ENCODE measurements at places on chromosomes 3 and 15.

DNA sequence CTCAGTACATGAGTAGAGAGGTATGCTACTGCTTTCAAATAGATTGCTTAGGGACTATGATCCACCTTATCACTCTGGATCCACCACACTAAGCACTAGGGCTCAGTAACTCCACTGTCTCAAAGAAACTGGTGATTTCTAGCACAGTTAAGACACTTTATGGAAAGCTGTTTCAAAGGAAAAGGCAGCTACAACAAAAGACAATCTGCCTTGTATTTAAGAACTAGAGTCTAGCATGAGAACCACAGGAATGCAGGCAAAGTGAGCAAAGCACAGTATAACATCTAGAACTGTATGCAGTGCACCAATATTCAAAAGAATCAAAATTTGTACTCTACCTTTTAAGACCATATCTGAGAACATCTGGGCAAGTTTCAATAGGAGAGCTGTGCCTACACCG lies 17.9 kb downstream of the TFRC start:
- DNase-seq, result no peak

DNA sequence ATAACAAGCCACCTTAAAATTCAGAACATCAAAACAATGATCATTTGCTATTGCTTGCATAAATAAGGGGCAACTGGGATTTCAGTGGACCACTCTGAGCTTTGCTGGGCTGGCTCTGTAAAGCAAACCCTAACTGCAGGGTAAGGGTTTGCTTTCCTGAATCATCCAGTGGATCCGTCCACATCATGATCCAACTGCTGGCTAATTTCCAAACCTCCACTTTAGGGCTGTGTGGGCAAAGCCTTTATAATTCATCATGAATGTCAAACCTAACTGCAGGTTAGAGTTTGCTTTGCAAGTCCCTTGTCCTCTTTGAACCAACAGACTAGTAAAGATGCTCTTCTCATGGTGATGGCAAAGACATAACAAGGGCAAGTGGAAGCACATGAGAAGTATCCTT lies 76.1 kb downstream of the SYNPR start:
- DNase-seq, result no peak

GRCh38 chr15:100186960-100187359 lies 154.8 kb downstream of the ADAMTS17 start:
- no peak for DNase-seq

DNA sequence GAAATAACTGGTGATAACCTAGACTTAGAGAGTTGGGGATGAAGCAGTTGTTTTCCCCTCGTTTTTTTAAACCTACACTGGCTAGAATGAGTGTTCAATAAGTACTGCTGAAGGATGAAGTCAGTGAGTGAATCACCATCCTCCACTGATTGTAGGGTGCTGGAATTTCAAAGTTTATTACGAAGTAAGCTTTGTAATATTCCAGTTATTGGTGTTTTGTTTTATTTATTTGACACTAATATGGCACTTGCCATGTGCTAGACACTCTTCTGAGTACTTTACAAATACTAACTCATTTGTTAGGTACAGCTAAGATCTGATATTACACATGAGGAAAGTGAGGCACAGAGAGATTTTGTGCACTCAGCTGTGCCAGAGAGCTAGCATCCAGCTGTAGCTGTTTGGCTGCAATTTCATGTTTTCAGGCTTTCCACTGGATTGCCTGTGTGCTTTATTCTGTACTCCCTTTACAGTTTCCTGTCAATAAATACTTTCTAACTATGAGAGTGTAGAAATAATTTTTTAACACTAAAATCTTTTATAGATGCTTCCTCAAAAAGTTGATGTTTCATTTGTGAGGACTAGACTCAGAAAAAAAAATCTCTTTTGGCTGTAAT lies 5.8 kb downstream of the MAP2K5 start:
- DNase-seq, result no peak

- DNase-seq, result no peak
Measured at GRCh38 chr3:100709842-100710260, 557 bp downstream of the TFG start.

- no peak for DNase-seq
Measured at GRCh38 chr3:24493746-24494617, 668 bp downstream of the THRB start.

GRCh38 chr3:71973274-71974030 lies 188.5 kb upstream of the PROK2 start:
- DNase-seq, result no peak

DNA sequence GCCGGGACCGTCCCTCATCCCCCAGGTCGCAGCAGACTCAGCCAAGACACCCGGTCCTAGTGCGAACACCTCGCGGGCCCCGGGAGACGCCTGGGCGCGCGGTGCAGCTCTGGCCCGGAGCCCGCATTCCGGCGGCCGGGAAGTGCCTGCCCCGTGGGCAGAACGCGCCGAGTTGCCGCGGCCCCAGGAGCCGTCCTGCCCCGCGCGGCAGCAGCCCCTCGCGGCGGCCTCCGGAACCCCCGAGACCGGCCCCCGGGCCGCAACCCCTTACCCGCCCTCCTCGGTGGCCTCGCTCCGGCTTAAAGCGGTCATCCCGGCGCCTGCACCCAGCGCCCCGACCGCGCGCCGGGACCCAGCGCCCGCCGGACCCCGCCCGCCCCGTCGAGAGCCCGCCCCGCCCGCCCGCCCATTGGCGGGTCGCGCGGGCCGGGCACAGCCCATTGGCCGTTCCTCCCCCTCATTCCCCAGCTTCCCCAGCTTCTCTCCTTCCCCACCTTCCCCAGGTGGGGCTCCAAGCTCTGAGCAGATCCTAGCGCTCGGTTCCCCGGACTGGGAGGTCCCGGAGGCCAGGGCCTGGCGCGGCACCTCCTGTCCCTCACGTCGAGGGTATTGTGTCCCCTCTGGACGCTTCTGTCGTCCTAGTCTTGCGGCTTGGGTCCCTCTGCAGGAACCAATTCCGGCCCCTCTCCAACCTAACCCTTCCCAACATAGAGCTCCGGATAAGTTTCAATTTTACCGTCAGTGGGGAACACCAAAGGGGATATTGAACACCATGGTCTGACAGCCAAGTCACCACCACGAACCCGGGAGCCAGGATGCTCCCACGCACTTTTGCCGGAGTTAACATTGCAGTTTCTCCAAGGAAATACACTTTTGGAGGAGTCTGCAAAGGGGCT lies at the start of gene GRAMD2A:
TSS of gene GRAMD2A (minus strand) at position 328 of the 896 bp plus-strand sequence.
- DNase-seq, result no peak

GRCh38 chr3:40877631-40878463 lies 321.5 kb upstream of the CTNNB1 start:
- no peak for DNase-seq

DNA sequence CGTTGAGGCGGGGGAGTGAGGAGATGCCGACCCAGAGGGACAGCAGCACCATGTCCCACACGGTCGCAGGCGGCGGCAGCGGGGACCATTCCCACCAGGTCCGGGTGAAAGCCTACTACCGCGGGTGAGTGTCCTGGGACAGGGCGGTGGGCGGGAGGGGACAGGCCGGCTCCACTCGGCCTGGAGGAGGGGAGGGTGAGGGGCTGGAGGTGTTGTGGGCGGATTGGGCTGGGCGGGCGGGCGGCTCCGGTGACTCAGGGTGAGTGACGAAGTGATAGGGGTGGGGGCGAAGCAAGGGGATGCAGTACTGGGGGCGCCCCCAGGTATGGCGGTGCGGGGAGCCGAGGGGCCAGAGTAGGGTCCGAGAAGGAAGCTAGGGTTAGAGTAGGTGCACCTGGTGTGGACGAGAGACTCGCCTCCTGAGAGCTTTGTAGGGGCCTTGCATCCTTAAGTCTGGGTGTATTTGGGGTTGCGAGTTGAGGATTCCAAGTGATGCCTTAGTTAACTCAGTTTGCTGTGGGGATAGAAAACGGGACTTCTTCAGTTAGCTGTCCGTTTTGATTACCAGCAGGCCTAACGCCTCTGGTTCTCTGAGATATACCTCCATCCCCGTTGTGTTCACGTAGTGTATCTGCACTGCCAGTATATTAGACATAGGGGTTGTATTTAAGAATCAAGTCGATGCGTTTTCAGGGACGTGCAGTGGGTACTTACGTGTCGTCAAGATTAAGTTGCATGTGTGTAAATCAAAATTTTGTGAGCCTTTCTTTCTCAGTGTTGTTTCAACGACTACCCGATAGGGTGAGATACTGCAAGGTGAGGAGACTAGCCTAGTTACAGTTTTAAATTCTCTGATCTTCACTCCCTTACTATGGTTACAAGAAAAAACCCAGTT lies 670 bp downstream of the PRKCI start:
- no peak for DNase-seq

GRCh38 chr3:2614578-2614977 lies 495.6 kb downstream of the IL5RA start:
- no peak for DNase-seq

- no peak for DNase-seq
Measured at GRCh38 chr15:99711625-99712024, 21.6 kb downstream of the LYSMD4 start.

- DNase-seq, result no peak
Measured at GRCh38 chr3:153137626-153138025, 24.4 kb upstream of the RAP2B start.

GRCh38 chr3:81440661-81441060 lies 320.8 kb downstream of the GBE1 start:
- no peak for DNase-seq

DNA sequence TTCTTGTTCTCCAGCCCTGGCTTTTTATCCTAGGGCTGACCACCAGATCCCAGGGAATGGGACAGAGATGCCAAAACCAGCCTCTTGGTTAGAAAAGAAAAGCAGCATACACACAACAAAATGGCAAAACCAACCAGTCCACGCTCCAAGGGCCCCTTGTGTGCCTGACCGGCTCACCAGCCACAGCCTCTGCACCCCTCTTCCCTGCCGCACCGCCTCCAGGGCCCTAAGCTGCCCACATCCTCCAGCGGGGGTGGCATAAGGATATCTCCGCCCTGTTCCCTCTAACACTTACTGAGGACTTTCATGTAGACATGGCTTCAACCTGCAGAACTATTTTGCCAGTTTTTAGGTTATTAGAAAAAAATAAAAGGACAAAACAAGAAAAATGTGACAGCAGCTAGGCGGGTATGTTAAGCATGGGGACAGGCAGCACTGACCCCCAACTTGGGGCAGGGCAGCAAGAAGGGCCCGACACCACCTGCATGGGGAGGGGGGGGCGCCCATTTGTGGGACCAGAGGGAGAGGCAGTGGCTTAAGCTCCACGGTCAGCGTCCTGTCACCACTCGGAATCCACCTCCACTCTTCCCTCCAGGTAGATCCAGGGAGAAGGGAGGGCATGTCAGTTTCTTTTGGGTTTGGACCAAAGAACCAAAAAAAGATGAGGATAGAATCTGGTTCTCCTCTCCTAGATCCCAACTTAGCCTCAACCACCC lies 49.1 kb downstream of the DHX30 start:
- no peak for DNase-seq

- DNase-seq, result no peak
Measured at GRCh38 chr3:184629555-184630160, 68.1 kb downstream of the EPHB3 start.

GRCh38 chr15:53559364-53560277 lies 199.8 kb downstream of the WDR72 start:
- no peak for DNase-seq

DNA sequence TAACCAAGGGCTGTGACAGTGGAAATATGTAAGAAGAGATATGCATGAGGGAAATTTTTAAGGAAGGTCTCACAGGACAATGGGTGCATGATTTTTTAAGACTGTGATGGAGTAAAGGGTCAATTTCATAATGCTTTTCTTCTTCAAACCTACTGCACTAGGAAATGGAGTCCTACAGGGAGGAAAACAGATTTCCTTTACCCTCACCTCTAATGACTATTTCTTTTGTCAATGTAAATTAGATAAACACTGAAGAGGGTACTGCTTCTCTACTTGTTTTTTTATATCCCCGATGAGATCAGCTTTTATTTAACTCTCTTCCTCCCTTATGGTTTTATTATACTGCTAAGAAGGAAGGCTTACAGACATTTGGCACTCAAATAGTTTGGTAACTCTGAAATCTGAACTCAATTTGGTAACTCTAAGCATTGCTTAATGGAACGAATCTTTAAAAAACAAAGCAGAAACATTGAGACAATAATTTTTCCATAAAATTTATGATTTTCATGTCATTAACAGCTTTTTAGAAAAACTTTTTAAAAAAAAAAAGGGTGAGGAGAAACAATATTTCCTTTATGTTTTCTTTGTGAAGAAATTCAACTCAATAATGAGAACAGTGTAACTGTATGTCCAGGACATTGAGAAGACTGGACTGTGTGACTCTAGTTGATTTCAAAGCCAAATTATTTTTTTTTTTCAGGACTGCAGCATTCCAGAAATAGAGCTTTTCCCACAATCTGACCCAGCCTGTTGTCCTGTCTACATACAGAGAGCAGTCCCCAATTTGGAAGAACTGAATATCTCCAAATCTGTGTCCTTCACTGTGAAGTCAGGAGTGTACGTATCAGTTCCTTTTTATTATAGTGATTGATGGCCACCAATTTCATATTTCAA lies 64.4 kb downstream of the CRYBG3 start:
- DNase-seq, result no peak

Data from AG04449 (cell line).